ENCODE measurements at places on chromosomes 12 and 14. TPM values are rescaled to one million over a fixed set of nuclear protein-coding genes. Genes with fewer than 3 reads are reported as not detected.

- DNase-seq: peak; percentile 84
Measured at GRCh38 chr14:91947475-91948184, at the start of gene FBLN5. Gene FBLN5, minus strand, starts transcription at chr14:91947694. Its CDS starts 465 bp downstream, at chr14:91947229.

DNA sequence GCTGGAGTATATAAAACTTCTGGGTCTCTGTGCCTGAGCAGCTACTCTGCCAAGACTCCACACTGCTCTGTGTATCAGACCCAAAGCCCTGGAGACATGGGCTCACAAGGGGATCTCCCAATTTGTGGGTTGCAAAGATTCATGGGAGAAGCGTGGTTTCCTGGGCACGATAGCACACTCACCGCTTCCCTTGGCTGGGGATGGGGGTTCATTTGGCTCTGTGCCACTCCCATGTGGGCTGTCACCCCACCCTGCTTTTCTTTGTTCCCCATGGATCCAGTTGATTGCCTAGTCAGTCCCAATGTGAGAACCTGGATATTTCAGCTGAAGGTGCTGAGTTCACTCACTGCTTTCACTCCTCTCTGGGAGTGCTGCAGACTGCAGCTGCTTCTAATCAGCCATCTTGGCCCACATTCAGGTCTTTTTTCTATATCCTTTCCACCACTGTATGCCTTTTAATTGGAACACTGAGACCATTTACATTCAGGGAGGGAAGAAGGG, 40.0 kb upstream of the PCNX4 start:
- peak; percentile 79 for DNase-seq

DNA sequence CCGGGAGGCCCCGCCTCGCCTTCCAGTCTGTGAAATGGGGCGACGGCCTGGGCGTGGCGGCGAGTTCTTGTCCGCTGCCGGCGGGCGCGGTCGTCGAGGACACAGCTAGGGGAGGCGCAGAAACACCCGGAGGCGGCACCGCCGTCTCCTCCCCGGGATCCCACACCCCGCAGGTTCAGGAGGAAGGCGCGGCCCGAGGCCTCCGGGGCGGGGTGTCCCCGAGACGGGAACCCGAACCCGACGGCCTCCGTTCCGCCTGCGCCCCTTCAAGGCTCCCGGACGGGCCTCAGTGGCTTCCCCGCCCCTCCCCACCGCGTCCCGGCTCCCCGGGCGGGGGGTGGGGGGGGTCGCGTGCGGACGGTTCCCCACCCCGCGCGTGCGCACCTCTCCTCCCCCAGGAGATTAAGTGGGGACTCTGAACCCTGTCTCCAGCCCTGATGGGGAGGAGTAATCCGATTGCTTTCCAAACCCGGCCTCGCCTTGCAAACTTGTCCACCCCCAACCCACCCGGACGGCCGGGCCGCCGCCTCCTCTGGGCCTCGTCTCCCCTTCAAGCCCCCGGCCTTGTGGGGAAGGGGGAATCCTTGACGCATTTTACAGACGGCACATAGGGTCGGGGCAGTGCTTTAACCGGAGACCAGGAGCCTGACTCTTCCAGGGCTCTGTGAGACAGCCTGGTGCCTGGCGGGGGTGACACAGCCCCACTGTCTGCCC, 35.3 kb upstream of the ANKRD9 start:
- no peak for DNase-seq

Gene NKX2-1
- polyA plus RNA-seq: not detected
